ENCODE measurements at places on chromosomes 5 and 9.

GRCh38 chr5:171306781-171307591 lies 2.1 kb upstream of the TLX3 start:
- DNase-seq = no peak

GRCh38 chr5:97355775-97356174 lies 172.7 kb upstream of the RIOK2 start:
- DNase-seq = no peak

- no peak for DNase-seq
These were observed 789 bp downstream of the SEMA6A start for GRCh38 chr5:116573702-116574366.

DNA sequence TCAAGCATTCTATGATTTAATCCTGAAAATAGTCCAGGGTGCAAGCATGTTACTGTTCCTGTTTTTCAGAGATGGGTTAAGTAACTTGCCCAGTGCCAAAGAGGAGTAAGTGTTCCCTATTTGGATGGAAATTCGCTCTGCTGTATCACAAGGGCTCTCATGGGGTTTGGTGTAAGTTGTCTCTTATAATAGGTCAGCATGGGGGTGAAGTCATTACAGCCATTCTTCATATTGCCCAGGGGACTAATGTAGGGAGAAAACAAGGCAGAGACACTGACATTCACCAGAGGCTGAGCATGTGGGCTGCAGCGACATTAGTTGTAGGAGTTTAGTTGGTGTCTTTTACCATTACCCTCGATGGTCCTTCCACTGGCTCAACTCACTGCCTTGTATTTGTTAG lies 142.1 kb upstream of the GLRA1 start:
- no peak for DNase-seq

DNA sequence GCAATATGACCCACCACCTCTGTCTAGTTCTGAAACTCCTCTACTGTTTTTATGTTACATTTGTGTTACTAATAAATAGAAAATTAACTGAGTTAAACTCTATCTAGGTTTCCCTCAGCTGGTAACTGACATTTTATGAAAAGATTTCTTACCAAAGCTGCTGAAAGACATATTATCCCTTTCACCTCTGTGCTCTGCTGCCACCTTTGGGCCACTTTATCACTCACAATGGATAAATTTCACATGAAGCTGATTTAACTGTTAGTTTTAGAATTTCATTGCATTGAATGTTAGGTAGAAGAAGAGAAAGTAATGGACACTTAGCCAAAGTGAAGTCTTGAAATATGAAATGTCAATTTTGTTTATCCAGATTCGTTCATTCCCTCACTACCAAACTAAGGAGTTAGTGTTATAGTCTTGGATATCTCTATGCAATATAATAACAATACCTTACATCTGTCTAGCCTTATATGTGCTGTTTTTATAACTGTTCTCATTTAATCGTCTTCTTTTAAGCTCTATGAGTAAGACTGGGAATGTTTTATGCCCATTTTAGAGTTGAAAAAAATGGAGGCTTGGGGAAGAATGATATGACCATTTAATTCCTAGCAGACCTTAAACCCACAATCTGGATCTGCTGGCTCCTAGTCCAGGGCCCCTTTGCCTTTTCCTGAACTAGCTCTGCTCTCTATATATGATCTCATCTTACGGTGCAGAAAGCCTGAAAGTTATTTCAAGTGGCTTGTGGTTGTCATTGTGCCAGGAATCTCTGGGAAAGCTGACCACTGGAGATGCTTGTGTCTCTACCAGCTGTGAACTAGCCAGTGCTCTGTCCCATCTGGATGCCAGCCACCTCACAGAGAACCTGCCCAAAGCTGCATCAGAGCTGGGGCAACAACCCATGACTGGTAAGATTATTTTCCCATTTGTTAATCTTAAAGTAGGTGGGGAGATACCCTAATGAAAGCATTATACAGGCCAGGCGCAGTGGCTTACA lies 97.1 kb downstream of the GOLPH3 start:
- DNase-seq = peak; percentile 21

GRCh38 chr9:111605041-111605559 lies 5.7 kb upstream of the PTGR1 start:
- no peak for DNase-seq

DNA sequence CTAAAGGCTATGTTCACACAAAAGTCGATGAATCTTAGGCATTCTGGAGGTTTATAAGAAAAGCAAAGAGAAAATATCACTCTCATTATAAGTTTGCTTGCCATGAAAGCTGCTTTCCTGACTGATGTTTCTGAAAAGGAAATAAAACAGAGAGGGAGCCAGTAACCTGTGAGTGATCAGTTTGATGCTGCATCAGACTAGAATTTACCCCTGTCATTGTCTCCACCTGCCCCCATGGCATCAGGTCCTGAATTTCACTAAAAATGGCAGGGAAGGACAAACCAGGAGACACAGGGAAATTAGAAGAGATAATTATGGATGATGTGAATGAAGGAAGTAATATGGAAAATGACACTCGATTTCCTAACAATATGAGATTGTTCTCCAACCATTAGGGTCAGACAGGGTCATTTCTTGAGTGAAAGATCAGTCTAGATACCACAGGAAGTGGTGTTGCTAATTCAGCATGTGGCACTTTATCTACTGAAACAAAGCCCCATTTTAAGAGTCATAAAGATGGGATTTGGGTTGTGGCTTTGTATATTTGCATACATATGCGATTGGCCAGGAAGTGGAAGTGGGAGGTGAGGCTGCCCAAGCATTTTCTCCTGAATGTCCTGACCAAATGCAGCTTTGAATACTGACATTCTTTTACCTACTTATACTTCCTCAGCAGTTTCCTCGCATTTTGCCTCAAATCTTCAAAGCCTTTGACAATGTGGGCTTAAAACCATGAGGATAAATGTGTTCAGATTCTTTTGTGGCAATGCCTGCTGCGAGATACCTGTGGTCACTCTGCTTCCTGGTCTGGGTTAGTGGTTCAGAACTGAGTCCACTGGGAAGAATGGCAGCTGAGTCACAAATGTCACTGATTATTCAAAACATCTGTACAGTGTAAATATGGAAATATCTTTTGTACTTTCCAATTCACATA lies 29.7 kb downstream of the MEGF10 start:
- DNase-seq = no peak

DNA sequence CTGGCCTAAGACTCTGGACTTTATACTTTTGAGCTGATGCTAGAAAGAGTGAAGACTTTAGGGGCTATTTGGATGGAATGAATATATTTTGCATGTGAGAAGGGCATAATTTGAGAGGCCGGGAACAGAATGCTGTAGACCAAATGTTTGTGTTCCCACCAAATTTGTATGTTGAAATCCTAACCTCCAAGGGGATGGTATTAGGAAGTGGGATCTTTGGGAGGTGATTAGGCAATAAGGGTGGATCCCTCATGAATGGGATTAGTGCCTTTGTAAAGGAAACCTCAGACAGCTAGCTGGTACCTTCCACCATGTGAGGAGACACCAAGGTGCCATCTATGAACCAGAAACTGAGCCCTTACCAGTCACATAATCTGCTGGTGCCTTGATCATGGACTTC lies 165.1 kb upstream of the S1PR3 start:
- DNase-seq = no peak

DNA sequence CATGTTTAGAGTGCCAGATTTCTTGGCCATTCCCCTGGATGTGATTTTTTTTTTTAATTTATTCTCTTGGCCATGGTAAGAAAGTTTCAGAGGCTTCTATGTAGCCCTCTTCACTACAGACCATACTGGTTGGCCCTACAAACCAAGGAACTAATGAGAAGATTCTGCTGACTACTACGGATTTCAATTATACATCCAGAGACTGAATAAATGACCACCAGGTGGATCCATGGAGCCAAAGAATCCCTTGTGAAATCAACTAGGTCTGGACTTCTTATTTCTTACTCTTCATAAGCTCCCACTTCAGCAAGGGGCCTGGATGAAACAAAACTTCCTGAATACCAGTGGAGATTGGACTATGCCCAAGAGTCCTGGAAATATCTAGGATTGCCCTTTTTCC lies 27.6 kb downstream of the ZNF622 start:
- no peak for DNase-seq

- no peak for DNase-seq
These were observed 30.3 kb downstream of the CAST start for GRCh38 chr5:96692441-96692840.

DNA sequence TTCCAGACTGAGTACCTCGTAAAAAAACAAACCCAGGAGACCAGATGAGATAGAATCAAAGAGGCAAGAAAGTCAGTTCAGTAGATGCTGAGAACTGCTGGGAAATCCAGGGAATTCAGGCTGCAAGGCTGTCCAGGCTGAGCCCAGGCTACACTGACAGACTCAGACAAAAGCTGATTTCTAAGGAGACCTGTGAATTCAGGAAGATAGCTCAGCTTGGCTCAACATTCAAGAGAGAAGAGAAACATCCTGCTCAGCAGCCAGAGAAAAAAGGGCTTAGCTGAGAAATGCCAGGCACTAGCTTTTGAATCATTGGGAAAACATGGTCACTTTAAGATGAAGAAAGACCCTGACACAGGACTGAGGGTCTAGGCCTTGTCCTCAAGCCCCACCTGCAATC lies 118.2 kb upstream of the SLC44A1 start:
- no peak for DNase-seq

DNA sequence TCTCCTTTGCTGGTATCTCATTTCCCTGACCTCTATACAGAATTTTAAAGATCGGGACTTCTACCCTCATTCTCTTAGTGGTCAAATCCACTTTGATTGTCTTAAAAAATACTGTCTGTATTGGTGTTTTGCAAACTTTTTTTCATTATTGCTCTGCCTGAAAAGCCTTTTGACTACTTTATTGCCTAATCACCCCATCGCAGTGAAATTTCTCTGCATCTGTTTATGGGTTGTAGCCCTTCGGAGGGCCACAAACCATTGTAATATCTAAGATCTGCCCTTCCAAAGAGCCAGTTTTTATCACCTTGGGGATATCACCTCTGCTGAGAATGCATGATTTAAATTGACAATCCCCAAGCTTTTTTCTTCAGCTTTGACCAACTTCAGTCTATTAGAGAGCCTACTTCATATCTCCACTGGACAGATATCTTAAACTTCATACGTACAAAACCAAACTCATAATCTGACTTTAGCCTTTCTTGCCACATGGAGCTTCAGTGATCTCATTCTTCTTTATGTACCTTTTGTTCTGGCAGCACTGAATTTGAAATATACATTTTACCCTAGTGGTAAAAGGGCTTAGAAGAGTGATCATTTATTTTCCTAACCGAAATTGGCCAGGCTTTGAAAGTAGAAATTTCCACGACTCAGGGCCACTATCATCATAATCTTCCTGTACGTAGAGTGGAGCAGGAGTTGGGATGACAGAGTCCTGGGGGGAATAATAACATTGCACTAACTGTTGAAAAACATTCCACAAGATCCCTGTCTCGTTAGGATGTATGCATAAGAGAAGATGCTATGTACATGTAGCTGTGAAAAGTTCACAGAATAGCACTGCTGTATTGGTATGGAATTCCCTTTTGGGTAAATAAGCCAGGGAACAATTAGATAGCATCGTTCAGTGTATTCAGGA lies 21.4 kb downstream of the KIF2A start:
- no peak for DNase-seq

GRCh38 chr5:67639976-67640375 lies 443.4 kb upstream of the CD180 start:
- DNase-seq = no peak

DNA sequence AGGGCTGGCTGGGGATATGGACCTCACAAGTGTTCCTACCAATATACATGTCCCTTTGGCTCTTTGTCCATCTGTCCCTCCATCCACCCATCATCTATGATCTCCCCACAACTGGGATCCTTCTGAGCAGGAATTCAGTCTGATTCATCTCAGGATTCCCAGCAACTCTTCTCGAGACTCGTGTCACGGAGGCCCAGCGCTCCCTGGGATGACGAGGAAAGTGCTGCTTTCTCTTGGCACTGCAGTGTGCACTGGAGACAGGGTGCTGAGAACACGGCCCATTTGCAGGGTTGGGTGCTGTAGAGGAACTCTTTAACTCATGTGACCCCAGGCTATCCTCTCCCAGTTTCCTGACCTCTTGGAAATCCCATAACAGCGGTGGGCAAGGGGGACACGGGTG lies 72.9 kb downstream of the ANGPTL2 start:
- no peak for DNase-seq

- no peak for DNase-seq
These were observed 99.0 kb downstream of the OLFM1 start for GRCh38 chr9:135186248-135187164.

GRCh38 chr5:64759960-64760660 lies 8.4 kb downstream of the SREK1IP1 start:
- DNase-seq = no peak

DNA sequence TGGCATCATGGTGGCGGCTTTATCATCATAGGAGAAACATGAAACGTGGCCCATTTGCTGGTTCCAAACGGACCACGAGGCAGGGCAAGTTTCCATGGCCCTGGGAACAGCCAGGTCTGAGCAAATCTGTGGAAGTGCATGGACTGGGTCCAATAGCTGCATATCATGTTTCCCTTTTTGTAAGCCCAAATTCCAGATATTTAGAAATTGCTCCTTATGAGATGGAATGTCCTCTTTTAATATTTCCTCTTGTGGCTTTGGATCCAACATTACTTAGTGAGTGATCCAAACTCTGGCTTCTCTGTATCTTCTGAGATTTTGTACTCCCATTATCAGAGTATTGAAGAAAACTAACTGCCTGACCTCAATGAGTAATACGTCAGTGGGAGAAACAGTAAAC lies 79.8 kb upstream of the FBXL7 start:
- no peak for DNase-seq

DNA sequence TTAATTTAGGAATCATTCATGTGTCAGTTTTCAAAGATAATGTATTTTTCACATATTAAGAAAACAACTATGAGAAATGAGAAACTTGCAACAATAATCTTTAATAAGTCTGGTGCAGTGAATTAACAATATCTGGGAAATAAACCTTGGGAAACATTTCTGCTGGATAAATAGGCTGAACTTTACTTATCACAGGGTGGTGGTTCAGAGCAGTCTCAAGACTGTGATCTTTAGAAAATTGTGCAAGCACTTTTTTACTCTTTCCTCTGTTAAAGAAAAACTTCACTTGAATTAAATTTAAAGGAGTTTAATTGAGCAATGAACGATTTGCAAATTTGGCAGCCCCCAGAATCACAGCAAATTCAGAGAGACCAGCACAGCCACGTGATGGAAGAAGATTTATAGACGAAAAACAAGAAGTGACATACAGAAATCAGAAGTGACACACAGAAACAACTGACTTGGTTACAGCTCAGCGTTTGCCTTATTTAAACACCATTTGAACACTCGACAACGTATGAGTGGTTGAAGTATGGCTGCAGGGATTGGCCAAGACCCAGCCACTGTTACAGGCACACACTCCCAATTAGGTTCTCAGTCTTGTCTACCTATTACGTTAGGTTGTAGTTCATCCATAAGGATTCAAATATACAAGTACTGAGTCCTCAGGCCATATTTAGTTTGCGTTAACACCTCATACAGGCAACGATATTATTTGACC lies 631.9 kb downstream of the SLCO4C1 start:
- no peak for DNase-seq

- no peak for DNase-seq
These were observed 668 bp downstream of the RANBP3L start for GRCh38 chr5:36300927-36301540.

- DNase-seq = no peak
These were observed 963 bp upstream of the CAST start for GRCh38 chr5:96660971-96661854.

GRCh38 chr5:178551059-178551458 lies 39.1 kb downstream of the COL23A1 start:
- DNase-seq = no peak

GRCh38 chr5:14821100-14821845 lies 50.3 kb downstream of the ANKH start:
- no peak for DNase-seq

GRCh38 chr9:91426123-91426745 lies 2.6 kb upstream of the NFIL3 start:
- DNase-seq = no peak

GRCh38 chr5:14439087-14439871 lies 142.3 kb upstream of the OTULINL start:
- no peak for DNase-seq
